ENCODE measurements at places on chromosomes 4 and X.

DNA sequence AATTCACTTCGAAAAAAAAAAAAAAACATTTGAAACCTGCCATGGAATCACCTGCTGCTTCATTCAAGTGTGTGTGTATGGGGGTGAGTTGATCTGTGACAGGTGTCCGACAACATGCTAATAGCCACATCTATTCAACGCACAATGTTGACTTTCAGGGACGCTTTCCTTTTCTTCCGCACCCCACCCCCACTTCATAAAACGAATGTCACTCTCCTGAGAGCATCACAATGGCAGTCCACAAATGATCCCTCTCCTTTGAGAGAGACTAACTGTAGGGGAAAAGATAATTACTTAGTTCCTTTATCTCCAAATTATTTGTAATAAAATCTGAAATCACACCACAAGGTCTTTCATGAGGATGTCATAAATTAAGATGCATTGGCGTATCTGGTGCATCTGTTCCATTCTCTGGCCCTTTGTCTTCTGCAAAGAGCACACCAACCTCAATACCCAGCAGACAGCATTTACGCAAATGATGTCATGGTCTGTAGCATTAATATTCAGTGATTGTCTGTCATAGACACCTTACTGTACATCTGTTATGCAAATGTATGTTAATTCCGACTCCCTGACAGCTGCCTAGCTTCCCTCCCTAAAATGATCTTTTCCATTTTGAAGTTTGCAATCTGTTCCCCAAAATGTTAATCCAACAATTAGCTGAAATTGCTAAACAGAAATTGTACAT lies 640.0 kb upstream of the BOD1L1 start:
- DNase-seq, result no peak

DNA sequence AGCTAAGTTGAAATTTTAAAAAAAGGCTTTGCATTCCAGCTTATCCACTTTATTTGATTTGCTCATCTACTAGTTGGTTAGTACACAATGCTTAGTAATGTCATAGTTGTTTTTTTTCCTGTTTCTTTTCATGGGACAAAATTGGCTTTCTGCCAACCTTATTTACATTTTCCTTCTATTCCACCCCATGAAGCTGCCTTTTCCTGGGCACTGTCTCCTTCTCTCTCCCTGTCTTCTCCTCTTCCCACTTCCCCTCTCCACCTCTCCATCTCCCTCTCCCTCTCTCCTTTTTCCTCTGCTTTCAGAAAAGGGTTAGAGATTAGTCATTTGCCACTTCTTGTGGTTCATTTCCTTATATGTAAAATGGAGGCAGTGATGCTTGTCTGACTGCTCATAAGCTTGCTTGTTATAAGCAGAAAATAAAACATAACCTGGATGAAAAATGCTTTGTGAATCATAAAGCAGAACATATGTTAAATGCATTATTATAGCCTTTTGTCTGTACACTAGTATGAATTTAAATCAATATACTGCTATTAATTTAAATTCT lies 181.9 kb downstream of the CEP135 start:
- DNase-seq, result no peak

DNA sequence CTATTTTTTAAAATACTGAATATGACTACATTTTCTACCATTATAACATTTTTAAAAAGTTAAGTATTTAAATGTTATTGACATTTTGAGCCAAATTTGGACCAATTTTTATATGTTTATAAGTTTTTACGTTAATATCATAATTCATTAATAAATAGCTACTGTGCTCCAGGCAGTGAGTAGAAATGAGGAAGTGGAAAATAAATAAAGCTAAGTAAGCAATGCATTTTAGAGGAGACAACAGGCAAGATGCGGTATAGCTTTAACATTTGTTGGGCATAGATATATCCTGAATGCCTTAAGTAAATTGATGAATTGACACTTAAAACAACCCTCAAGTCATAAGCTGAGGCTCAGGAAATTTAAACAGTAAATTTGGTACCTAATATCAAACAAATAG lies 474.8 kb downstream of the PCDH10 start:
- no peak for DNase-seq

- DNase-seq, result no peak
Measured at GRCh38 chrX:80816051-80816450, 6.4 kb upstream of the BRWD3 start.

GRCh38 chr4:150827226-150827625 lies 187.9 kb downstream of the LRBA start:
- DNase-seq, result no peak

- DNase-seq, result no peak
Measured at GRCh38 chr4:53011259-53011905, 149.3 kb downstream of the RASL11B start.

DNA sequence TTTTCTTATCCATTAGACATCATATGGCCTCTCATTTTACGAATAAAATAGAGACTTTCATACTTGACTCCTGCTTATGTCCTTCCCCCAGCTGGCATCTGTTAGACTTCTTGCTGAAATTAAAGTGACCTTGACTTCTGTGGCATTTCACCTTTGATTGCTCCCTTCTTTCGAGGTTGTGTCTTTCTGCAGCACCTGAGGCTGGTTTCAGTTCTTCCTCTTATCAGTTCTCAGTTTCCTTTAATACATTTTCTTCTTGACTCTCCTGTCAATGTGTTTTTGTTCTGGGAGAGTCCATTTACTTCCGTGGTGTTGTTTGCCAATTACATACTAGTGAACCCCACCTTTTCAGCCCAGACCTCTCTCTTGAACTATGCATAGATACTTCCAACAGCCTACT lies 81.6 kb downstream of the RBPJ start:
- no peak for DNase-seq

DNA sequence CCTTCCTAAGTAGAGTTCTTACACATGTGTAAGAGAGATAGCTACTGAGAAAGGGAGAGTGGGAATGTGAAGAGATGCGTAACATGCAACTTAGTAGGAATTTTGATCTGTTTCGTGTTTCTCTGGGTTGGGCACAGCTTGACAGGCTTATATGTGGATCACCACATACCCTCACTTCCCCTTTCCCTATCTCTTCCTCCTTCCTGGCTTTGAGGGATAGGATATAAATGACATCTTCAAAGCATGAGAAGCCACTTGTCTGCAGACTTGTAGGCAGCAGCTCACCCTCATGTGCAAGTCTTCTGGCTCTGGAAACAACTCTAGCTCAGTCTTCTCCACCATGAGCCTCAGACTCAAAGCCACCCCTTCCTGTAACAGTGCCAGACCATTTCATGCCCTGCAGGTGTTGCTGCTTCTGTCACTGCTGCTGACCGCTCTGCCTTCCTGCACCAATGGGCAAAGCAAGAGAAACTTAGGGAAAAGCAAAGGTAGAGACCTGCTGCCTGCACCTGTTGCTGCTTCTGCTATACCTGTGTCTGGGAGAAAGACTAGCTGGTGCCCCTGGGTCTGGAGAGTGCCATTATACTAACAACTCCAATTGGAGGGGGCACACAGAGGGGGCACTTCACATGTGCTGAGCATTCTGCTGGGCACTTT lies 5.4 kb upstream of the PF4V1 start:
- no peak for DNase-seq

DNA sequence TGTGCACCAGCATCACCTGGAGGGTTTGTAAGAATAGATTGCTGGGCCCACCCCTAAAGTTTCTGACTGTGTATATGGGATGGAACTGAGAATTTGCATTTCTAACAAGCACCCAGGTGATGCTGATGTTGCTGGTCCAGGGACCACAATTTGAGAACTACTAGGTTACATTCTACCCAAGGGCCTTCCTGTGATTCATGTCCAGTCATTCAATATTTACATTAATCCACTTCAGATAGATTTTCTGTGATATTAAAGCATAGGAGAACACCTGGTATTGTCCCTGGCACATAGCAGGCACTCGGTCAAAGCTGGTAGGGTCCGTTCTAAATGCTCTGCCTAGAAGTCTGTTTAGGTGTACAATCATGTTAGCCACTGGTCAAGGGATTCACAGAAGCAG lies 19.5 kb upstream of the XPNPEP2 start:
- DNase-seq, result no peak

- DNase-seq, result peak; percentile 33
Measured at GRCh38 chrX:140817943-140818342, 108.4 kb downstream of the LINC00632 start.

DNA sequence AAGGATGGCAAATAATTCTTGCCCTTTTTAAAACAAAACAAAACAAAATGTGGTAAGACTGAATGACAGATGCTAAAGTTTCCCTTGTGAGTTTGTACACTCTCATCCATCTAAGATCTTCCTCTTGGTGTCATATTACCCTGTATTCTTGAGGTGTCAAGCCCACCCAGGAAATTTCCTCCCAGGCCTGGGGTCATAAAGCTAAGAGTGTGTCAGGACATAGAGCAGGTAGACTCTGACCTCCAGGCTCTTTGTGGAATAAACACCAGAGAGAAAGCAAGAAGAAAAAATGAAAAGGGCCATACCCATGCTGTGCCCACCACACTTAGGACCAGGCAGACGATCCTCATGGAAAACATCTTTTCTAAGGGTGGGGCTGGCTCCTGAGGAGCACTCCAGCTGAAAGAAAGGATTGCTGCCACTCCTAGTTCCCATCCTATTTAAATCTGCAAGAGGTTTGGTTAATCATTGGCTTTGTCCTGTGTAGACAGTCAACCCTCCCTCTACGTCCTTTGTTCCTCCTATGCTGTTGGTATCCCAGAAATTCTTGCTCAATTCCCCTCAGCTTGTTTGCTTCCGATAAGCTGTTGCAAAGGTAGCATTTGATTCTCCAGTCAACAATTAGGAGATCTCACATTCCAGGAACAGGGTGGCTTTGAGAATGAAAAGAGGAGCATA lies at the start of gene FGA:
Gene FGA, minus strand, starts transcription at position 414 of the 678 bp plus-strand sequence. Its CDS starts 55 bp downstream, at position 359.
- DNase-seq, result peak; percentile 50

DNA sequence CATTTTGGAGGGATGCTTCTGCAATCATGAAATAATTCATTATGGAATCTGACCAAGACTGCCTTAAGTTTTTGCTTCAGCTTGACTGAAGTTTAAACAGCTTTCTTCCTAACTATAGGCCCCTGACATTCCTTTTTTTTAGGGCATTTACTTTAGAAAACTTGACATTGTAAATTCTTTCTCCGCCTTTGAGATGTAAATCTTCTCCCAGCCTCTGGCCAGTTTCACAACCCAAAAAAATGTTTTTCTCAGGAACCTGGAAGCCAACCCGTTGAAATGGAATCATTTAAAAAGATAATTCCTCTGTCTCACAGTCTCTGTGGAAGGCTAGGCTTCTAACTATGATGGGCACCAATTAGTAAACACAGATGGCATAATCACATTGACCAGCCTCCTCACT lies 710.4 kb upstream of the PABPC4L start:
- DNase-seq, result no peak

GRCh38 chr4:6142511-6142910 lies 57.8 kb downstream of the JAKMIP1 start:
- DNase-seq, result no peak

DNA sequence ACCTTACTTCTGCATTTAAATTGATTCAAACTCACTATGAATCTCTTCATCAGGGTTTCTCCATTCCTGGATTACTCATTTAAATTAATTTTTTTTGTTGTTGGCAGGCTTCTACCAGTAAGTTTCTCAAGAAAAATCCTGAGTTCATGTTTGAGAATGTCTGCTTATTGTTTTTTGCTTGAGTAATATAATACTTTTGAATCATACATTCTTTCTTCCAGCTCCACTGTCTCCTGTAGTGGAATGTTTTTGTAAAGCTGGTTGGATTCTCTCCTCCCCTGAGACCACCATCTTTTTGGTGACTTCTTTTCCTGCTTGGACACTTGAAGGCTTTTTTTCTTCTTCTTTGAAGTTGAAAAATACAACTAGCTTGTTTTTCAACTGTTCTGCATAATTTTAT lies 4.3 kb upstream of the MID1IP1 start:
- no peak for DNase-seq

GRCh38 chr4:87716371-87717265 lies 66.5 kb downstream of the DMP1 start:
- DNase-seq, result no peak

DNA sequence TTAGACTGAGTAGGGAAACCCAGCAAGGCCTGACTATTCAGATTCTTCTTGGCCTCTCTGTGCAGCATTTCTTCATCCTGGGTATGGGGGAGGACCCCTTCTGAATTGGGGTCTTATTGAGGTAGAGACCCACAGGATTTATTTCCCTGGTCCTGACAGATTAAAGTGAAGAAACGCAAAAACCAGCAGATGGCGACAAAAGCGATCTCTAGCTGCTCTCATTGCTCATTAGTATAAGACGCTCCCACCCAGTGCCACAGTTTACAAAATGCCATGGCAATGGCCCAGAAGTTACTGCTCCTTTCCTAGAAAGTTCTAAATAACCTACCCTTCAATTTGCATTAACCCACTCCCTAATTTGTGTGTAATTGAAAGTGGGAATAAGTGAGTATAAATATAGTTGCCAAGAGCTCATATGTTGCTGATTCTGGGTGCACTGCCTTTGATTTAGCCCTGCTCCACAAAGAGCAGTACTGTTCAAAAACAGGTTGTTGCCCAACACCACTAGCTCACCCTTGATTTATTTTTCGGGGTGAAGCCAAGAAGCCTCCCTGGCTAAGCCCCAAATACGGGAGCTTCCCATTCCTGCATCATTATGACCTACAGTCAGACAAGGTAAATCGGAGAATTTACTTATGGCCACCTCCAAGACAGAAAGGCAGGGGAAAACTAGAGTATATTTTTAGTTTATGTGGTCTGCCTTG lies 3.7 kb upstream of the BEX4 start:
- DNase-seq, result peak; percentile 63

GRCh38 chrX:150715184-150715583 lies 22.0 kb downstream of the MTMR1 start:
- DNase-seq, result no peak

GRCh38 chr4:163871078-163871477 lies 376.6 kb downstream of the TMA16 start:
- DNase-seq, result no peak

DNA sequence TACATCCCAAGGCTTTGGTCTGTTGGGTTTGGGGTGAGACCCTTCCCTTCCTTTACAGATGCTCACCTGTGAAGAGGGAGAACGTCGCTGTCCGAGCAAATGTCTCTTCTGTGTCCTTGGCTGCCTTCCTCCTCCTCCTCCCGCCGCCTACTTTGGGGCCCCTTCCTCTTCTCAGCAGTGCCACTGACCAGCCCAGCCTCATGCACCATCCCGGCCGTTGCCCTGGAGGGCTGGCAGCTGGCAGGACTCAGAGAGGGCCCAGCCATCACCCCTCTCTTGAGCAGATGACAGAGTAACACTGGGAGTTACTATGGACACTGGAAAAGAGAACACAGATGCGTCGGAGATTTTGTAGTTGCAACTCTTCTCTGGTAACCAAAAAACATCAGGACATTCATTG lies 68.2 kb downstream of the TRMT44 start:
- no peak for DNase-seq

DNA sequence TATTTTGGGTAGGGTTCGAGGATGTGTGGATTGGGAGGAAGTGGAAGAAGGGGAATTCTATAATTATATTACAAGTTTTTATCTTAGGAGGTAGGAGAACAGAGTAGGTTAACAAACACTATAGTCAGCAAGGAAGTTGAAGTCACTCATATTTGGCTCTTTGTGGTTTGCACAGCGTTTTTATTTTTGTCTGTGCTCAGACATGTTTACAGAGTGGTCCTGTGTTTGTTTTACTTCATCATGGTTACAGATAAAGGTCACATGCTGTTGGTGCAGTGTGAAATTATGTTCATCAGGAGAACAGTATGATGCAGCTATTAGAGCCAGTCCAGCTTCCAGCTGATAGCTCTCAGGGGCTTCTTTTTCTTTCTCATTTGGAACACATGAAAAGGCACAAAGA lies 299.9 kb upstream of the SFRP2 start:
- DNase-seq, result no peak
